Kasumi-1 (cell line): ENCODE measurements at places on chromosomes 16 and 17.

GRCh38 chr17:46950997-46951621 is 27.9 kb downstream of the RPRML start:
- no peak for DNase-seq

DNA sequence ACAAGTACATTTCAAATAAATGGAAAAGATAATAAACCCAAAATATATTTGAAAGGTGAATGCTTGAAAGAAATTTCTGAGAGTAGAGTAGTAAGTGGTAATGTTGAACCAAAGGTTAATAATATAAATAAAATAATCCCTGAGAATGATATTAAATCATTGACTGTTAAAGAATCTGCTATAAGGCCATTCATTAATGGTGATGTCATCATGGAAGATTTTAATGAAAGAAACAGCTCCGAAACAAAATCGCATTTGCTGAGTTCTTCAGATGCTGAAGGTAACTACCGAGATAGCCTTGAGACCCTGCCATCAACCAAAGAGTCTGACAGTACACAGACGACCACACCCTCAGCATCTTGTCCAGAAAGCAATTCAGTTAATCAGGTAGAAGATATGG is 84.2 kb downstream of the C17orf58 start:
- no peak for DNase-seq

- DNase-seq, result no peak
These were observed 6.9 kb upstream of the KCNG4 start for GRCh38 chr16:84246679-84247077.

GRCh38 chr16:1154887-1155331 is 2.0 kb downstream of the CACNA1H start:
- DNase-seq, result no peak

DNA sequence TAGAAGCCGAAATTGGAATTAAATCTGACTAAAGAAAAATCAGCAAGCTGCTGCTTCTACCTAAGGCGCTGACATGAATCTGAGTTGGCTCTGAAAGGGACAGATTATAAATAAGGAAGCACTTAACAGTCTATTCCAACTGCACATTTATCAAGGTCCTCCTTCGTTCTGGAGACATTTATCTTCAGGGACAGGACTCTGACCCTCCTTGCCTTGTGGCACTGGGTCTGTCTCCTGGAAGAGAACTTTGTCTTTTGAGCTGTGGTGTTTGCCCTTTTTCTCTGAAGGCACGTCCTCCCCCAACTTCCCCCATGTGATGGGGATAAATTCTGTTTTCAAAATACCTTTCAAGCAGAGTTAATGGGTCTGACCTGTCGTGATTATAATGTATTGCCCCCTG is 47.0 kb upstream of the MARCHF10 start:
- no peak for DNase-seq

- no peak for DNase-seq
These were observed 235.6 kb upstream of the GSE1 start for GRCh38 chr16:85377388-85378144.

DNA sequence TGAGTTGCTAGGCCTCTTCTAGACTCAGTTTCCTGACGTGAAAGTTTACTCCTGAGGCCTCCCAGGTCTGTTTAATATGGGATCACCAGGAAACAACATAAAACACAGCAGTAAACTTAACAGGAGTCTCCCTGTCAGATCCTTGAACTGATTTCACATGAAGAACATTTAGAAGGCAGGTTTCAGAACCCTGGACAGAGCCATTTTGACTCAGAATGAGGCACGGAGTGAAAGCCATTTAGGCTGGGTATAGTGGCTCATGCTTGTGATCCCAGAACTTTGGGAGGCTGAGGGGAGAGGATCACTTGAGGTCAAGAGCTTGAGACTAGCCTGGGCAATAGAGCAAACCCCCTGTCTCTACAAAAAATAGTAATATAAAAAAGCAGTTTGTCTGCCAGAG is 289.1 kb downstream of the CA10 start:
- peak; percentile 34 for DNase-seq

DNA sequence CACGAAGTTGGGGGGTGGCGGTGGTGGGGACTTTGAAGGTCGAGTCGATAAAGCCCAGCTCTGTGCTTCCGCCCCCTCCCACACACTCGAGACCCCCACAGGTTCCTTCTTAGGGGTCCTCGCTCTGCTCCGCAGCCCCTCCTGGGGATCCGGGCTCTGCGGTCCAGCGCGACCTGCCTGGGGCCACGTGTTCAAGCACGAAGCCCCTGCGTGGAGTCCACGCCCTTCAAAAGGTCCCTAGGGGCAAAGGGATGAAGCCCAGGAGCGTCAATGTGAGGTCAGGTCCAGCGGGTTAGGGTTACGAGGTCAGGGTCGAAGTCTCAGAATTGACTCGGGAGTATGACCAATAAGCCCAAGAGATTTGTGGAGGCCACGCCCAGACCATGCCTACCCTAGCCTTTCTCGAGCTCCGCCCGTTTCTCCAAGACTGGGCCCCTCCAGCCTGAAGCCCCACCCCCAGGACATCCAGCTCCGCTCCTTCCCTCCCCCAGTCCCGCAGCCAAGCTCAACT is 786 bp upstream of the CACNA1G start:
- DNase-seq, result peak; percentile 39

DNA sequence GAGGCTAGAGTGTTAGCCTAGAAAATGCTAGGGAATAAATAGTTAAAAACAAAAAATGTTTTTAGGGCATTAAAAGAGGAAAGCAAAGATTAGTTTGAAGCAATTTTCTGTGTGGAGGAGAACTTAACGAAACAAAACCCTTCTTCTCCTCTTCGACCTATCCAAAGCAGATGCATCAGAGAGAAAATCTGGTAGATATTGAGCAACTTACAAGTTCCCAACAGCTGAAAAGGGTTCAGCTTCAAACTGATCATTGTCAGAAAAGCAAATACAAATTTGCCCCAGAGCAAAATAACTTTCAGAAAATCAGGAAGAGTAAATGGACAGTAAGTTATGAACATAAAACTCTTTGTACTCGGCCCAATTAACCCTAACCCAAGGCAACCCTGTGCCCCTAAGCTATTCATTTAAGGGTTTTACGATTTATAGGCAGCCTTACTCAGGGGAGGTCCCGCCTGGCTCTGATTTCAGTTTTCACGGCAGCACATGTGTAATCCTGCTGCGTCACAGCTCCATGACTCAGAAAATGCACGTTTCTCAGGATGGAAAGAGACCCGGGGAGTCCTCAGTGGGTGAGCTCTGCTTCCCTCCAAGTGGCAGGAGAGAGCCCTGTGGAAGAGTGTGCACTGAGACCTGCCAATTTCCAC is 405.7 kb upstream of the SALL1 start:
- no peak for DNase-seq

GRCh38 chr16:84446596-84447392 is 57.7 kb downstream of the MEAK7 start:
- DNase-seq, result no peak

- DNase-seq, result peak; percentile 37
These were observed 4.5 kb downstream of the CCR7 start for GRCh38 chr17:40560592-40561293.

GRCh38 chr16:14370736-14371234 is 259.3 kb downstream of the PARN start:
- no peak for DNase-seq

GRCh38 chr17:42514279-42514678 is 21.8 kb upstream of the NAGLU start:
- DNase-seq, result no peak

- no peak for DNase-seq
These were observed 190.4 kb downstream of the USP22 start for GRCh38 chr17:20852239-20852989.

- no peak for DNase-seq
These were observed 4.3 kb downstream of the CNTNAP1 start for GRCh38 chr17:42686520-42687128.

GRCh38 chr16:57536306-57537193 is at the start of gene CCDC102A:
TSS of gene CCDC102A (minus strand) at chr16:57536571. CDS start at chr16:57529177, 7,394 bp downstream.
- no peak for DNase-seq

GRCh38 chr16:80018466-80018865 is 417.9 kb upstream of the MAF start:
- no peak for DNase-seq

DNA sequence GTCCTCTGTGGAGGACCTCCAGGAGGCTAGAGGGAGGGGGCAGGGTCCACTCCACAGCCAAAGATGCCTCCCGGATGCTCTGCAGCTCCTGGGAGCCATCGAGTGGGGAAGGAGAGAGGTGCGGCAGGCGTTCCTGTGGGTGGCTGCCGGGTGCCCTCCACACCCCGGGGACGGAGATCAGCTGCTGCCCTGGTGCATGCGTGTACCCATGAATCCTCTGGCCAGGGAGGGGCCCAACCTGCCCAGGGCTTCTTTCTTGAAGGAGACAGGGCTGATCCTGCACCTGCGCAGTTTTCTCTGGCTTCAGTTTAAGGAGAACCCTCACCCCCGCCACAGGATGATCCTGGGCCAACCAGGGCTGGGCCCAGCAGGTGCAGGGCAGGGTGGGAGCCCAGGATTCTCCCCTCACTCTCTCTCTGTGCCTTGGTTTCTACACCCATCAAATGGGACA is 33.5 kb upstream of the DOC2B start:
- DNase-seq, result no peak

DNA sequence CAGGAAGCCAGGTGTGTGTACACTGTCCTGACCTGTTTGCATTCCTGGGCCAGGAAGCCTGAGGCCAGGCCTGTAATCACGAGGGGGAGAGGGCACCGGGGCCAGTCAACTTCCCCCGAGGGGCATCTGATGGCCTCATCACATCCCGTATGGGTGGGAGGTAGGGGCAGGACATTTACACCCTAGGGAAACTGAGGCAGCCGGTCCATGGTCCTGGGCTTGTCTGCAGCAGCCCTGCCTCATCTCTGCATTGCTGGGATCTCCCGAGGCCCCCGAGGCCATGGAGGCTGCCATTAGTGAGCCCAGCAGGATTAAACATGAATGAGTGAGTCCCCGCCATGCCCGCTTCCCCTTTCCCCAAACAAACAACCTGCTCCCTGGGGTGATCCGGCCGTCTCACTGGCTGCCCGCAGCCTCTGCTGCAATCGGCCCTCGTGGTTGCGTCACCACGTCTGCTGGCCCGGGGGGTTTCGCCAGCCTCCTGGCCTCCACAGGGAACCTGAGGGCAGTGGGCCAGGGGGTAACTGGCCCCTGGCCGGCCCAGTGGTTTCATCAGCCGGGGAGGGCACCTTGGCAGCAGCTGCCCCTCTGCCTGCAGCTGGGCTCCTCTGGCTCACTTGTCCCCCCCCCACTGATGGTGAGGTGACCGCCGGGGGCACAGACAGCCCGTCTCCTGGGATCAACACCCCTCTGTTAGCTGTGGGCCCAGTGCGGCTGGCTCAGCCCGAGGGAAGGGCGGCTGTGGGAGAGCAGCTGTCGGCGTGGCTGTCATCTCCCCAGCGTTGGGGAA is 88.3 kb upstream of the GSE1 start:
- DNase-seq, result peak; percentile 50

DNA sequence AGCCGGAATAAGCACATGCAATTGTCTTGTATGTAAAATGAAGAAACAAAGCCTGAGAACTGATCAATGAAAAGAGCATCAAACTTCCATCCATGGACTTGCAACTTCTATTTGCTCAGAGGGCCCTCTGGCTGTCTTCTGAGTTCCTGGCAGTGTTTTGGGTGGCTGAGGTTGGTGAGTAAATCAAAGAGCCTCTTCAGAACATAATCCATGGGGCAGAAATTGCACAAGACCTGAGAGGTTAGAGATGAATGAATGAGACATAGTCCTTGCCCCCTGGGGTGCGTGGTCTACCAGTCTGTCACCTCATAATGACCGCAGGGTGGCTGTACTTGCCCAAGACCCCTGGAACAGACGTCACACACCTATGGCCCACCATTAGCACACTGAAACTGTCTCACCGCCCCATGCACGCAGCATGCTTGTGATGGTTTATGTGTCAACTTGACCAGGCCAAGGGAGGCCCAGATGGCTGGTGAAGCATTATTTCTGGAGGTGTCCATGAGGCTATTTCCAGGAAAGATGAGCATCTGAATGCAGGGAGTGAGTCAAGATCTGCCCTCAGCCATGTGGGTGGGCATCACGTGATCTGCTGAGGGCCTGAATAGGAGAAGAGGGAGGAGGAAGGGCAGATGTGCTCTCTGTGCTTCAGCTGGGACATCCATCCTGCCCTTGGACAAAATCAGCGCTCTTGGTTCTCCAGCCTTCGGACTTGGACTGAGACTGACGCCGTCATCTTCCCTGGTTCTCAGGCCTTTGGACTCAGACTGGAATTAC is 8.3 kb downstream of the PIK3R6 start:
- no peak for DNase-seq

- peak; percentile 67 for DNase-seq
These were observed 217.4 kb upstream of the TNRC6C start for GRCh38 chr17:77741109-77741508.

GRCh38 chr17:66990047-66990446 is 25.5 kb downstream of the CACNG4 start:
- DNase-seq, result no peak

DNA sequence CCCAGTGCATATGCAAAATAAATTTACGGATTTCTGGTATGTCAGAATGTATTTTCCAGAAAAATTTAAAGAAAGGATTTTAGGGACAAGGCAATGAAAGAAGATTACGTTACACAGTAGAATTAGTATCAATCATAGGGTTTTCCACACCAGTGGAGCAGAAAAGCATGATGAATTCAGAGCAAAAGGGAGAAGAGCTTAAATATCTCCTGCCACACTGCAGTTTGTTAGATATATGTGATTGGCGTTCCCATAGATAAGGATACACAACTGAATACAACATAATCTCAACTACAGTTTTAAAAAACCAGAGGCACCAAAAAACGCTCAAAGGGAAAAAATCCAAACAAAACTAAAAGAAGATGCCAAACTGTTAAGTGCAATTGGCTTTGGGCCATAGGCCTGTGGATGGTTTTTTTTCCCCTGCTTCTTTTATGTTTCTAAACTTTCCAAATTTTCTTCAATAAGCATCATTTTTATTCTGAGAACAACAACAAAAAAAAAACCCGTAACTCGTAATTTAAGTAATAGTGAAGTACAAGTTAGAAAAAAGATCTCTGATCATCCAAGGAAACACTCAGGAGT is 22.3 kb downstream of the MARF1 start:
- DNase-seq, result no peak

- no peak for DNase-seq
These were observed 54.0 kb downstream of the CFDP1 start for GRCh38 chr16:75379339-75379738.

DNA sequence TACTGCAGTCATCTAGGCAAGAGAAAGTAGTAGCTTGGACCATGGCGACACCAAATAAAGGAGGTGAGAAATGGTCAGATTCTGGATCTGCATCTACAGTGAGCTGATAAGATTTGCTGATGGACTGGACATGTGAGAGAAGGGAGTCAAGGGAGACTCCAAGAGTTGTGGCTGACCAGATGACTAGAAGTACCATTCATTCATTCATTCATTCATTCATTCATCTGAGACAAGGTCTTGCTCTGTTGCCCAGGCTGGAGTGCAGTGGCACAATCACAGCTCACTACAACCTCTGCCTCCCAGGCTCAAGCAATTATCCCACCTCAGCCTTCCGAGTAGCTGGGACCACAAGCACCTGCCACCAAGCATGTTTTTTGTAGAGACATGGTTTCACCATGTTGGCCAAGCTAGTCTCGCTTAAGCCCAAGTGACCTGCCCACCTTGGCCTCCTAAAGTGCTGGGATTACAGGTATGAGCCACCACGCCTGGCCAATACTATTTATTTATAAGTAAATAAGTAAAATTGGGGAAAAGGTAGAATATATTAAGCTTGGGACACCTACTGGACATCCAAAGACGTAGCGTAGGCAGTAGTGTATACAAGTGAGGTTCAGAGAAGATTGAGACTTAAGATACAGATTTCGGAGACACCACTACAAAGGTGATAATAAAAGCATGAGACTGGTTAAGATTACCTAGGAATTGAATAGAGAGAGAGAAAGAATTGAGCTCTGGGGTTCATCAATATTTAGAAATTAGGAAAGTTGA is 15.7 kb upstream of the RNF43 start:
- peak; percentile 20 for DNase-seq
